CD8-positive, alpha-beta memory T cell (primary cell): ENCODE measurements at places on chromosomes 12 and 14.
A peak's percentile ranks its signal among the peaks of the same experiment; 100 is the strongest.

GRCh38 chr12:9760699-9761418 lies at the start of gene CD69:
Gene CD69 (minus strand): TSS chr12:9760901. CDS start chr12:9760820, 81 bp downstream.
- DNase-seq, result peak; percentile 75
- peak within 1 kb of the TSS; percentile 96 for H3K27ac ChIP-seq
- no peaks in the 10 kb centered on the region for H3K27me3 ChIP-seq
- H3K4me3 ChIP-seq, result peak within 1 kb of the TSS; percentile 68
- peaks cover 49% of the 10 kb centered on the region for H3K4me1 ChIP-seq

DNA sequence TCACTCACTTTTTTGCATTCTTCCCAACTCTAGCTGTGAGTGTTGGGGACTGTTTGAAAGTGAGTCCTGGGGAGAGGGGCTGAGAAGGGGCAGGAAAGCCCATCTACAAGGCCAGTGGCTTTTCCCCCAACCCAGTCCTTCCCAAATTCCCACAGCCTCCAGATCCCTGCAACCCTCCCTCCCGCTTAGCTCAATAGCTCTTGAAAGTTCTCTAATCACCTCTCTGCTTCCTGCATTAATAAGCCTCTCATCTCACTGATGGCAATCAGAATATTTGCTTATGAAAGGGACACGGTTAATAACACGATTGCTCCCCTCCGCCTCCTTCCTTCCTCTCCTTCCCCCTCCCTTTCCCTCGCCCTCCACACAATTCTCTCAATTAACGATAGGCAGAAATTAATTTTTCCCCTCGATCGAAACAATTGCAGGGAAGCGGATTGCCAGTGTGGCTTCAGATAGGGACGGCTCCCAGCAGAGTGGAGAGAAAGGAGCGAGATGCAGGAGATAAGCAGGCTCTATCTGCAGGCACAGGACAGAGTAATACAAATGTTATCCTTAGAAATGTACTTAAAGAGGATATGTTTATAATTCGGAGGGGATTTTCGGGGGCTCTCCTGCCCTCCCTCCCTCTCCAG lies 15.1 kb upstream of the GPATCH2L start:
- no peaks in the 10 kb centered on the region for H3K36me3 ChIP-seq
- DNase-seq, result no peak
- no peak overlapping the region for H3K4me3 ChIP-seq
- H3K27me3 ChIP-seq, result peaks cover 33% of the 10 kb centered on the region
- H3K4me1 ChIP-seq, result no peaks in the 10 kb centered on the region
- no peak overlapping the region for H3K27ac ChIP-seq

DNA sequence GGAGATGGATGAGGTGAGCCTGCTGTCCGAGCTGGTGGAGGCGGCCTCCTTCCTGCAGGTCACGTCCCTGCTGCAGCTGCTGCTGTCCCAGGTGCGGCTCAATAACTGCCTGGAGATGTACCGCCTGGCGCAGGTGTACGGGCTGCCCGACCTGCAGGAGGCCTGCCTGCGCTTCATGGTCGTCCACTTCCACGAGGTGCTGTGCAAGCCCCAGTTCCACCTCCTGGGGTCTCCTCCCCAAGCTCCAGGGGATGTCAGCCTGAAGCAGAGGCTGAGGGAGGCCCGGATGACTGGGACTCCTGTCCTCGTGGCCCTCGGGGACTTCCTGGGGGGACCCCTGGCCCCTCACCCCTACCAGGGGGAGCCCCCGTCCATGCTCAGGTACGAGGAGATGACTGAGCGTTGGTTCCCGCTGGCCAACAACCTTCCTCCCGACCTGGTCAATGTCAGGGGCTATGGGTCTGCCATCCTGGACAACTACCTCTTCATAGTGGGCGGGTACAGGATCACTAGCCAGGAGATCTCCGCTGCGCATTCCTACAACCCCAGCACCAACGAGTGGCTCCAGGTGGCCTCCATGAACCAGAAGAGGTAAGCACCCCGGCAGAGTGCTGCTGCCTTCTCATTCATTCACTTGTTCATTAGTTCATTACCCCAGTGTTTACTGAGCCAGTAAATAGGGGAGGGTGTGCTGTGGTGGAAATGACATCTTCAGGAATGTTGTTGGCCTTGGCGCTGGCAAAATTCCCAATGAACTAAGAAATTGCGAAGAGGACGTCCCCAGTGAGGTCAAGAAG lies 774 bp upstream of the MANSC4 start:
- peak; percentile 56 for DNase-seq
- H3K4me1 ChIP-seq, result peaks cover 27% of the 10 kb centered on the region
- H3K4me3 ChIP-seq, result peak overlapping the region; percentile 83
- H3K27ac ChIP-seq, result peak overlapping the region; percentile 65
- no peaks in the 10 kb centered on the region for H3K36me3 ChIP-seq

GRCh38 chr14:99055816-99056215 lies 216.2 kb downstream of the BCL11B start:
- no peak overlapping the region for H3K27ac ChIP-seq
- DNase-seq, result peak; percentile 87
- H3K27me3 ChIP-seq, result no peaks in the 10 kb centered on the region
- H3K36me3 ChIP-seq, result no peaks in the 10 kb centered on the region

GRCh38 chr12:28191051-28192048 lies 1.1 kb downstream of the CCDC91 start:
- peak; percentile 46 for DNase-seq
- no peaks in the 10 kb centered on the region for H3K27me3 ChIP-seq
- no peaks in the 10 kb centered on the region for H3K36me3 ChIP-seq
- peaks cover 30% of the 10 kb centered on the region for H3K4me1 ChIP-seq
- peak overlapping the region; percentile 97 for H3K27ac ChIP-seq

DNA sequence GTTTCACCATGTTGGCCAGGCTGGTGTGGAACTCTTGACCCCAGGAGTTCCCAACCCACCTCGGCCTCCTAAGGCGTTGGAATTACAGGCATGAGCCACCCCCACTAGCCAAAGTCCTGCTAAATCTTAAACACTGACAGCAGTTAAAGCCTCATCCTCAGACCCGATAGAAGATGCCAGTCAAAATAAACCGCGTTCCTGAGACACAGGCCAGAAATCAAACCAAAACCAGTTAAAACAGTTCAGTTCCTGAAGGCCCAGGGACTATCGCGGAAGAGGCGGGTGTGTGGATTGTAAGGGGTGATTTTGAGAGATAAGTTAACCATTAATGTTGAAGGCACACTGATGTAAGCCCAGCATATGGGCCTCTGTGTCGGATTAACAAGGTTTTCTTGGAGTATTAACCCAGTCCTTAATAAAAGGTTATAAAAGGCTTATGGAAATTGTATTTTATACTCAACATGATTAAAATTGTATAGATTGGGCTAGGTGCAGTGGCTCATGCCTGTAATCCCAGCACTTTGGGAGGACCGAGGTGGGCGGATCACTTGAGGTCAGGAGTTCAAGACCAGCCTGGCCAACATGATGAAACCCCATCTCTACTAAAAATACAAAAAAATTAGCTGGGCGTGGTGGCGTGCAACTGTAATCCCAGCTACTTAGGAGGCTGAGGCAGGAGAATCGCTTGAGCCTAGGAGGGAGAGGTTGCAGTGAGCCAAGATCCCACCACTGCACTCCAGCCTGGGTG lies 18.7 kb upstream of the CDCA4 start:
- H3K4me3 ChIP-seq, result no peak overlapping the region
- H3K27me3 ChIP-seq, result peaks cover 1% of the 10 kb centered on the region
- H3K4me1 ChIP-seq, result no peaks in the 10 kb centered on the region
- no peak for DNase-seq
- H3K27ac ChIP-seq, result no peak overlapping the region
- no peaks in the 10 kb centered on the region for H3K36me3 ChIP-seq

DNA sequence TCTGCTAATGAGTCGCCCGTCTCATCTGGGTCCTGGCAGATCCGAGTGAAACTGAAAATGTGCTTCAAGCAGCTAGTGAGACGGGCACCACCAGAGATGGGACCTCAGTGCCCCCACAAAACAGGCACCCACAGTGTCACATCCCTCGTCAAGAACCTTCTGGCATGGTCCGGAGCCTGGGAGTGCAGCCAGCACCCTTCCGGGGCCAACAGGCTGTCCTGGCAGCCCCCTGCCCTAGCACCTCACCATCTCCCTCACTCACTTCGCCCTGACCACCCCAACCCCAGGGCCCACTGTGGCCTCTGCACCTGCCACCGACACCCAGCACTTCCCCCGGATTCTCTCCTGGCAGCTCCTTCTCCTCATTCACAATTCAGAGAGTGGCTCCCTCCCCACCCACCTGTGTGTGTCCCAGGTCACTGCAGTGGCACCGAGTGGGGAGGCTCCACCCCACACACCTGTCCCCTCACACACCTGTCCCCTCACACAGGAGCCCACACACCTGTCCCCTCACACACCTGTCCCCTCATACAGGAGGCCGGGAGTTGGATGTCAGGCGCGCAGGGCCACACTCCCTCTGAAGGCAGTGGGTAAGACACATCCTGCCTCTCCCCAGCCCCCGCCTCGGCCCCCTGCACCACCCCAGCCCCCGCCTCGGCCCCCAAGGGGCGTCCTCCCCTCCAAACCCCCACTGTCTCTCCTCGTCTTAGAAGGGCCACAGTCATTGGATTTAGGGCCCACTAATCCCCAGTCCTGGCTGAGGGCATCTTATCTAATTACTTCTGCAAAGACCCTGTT lies 7.9 kb downstream of the GALNT9 start:
- no peaks in the 10 kb centered on the region for H3K36me3 ChIP-seq
- H3K27ac ChIP-seq, result no peak overlapping the region
- no peaks in the 10 kb centered on the region for H3K27me3 ChIP-seq
- no peak for DNase-seq

DNA sequence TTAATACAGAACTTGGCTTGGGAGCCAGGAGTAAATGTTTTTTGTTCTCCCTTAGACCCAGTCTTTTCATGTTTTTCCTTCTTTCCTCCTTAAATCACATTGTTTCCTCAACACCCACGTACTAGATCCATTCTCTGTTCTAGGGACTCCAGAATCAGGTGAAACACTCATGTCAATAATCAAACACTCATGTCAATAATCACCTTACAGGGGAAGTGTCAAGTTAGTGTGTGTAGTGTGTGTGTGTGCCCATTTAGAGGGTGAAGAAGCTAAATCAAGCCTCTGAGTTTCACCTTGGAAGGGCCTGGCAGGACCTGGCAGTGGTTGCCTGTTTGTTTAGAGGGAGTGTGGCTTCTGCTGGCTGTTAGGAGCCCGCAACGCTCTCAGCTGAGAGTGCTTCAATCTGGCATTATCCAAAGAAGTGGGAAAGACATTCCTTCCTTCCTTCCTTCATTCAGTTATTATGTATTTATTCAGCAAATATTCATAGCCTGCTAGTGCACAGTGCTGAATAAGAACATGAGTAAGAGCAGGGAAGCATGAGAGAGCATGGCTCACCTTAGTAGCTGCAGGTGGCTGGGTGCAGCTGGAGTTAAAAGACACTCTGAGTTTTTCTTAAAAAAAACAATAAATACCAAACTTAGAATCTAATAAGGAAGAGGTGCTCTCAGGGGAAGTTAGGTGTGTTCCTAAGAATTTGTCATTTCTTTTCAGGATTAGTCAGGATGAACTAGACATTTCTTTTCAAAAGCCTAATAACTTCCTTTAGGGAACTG lies 17.6 kb upstream of the EID3 start:
- peaks cover 30% of the 10 kb centered on the region for H3K4me1 ChIP-seq
- H3K27ac ChIP-seq, result peak overlapping the region; percentile 89
- no peaks in the 10 kb centered on the region for H3K27me3 ChIP-seq

GRCh38 chr12:102009796-102010195 lies 52.0 kb downstream of the WASHC3 start:
- no peak for DNase-seq
- no peak overlapping the region for H3K4me3 ChIP-seq
- no peaks in the 10 kb centered on the region for H3K36me3 ChIP-seq
- H3K4me1 ChIP-seq, result no peaks in the 10 kb centered on the region
- no peak overlapping the region for H3K27ac ChIP-seq

GRCh38 chr14:81669308-81669707 lies 135.7 kb upstream of the SEL1L start:
- no peak overlapping the region for H3K27ac ChIP-seq
- H3K4me3 ChIP-seq, result no peak overlapping the region
- no peaks in the 10 kb centered on the region for H3K27me3 ChIP-seq

GRCh38 chr14:103139132-103140025 lies 16.1 kb downstream of the TNFAIP2 start:
- no peak overlapping the region for H3K27ac ChIP-seq
- H3K27me3 ChIP-seq, result peaks cover 3% of the 10 kb centered on the region
- H3K4me1 ChIP-seq, result no peaks in the 10 kb centered on the region
- H3K4me3 ChIP-seq, result no peak overlapping the region
- DNase-seq, result no peak

DNA sequence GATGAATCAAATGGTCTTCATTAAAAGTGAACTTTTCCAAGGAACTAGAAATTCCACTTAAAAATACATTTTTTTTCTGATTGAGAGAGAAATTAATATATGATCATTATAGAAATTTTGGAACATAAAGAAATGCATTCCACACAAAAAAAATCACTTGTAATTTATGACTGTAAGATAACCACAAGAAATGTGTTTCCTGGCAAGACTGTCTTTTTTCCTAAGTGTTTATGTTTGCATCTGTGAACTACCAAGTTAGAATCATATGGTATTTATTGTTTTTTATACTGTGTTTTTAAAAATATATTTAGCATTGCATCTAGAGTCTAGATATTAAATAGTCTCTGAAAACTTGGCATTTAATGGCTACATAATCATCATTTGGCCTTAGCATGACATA lies 726.8 kb downstream of the BCL11B start:
- no peaks in the 10 kb centered on the region for H3K27me3 ChIP-seq
- no peak overlapping the region for H3K27ac ChIP-seq
- no peaks in the 10 kb centered on the region for H3K36me3 ChIP-seq
- H3K4me3 ChIP-seq, result no peak overlapping the region
- no peaks in the 10 kb centered on the region for H3K4me1 ChIP-seq
- DNase-seq, result no peak

- H3K4me1 ChIP-seq, result no peaks in the 10 kb centered on the region
- H3K4me3 ChIP-seq, result no peak overlapping the region
- DNase-seq, result no peak
- no peaks in the 10 kb centered on the region for H3K27me3 ChIP-seq
- no peak overlapping the region for H3K27ac ChIP-seq
Observed at GRCh38 chr14:80059041-80059440, 152.3 kb downstream of the DIO2 start.

DNA sequence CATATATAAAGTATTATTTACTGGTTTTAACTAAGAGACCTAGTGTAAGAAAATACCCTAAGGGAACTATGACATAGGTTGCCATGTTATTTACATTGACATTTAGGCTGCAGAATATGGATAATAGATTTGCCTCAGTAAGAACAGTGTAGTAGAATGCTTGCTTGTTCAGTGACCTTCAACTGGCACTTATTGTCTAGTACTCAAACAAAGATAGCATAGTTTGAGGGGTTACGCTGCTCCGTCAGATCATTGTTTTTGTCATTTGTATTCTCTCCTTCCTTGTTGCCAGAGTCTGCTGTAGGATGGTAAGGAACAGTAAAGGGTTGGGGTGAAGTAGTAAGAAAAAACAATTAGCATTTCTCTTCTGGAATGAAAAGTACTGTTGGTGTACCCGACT lies 33.2 kb downstream of the TOGARAM1 start:
- H3K4me1 ChIP-seq, result no peaks in the 10 kb centered on the region
- no peak for DNase-seq
- no peaks in the 10 kb centered on the region for H3K27me3 ChIP-seq
- H3K36me3 ChIP-seq, result no peaks in the 10 kb centered on the region
- H3K27ac ChIP-seq, result no peak overlapping the region
- H3K4me3 ChIP-seq, result no peak overlapping the region

- no peaks in the 10 kb centered on the region for H3K36me3 ChIP-seq
- H3K27me3 ChIP-seq, result no peaks in the 10 kb centered on the region
- no peak overlapping the region for H3K4me3 ChIP-seq
- no peak for DNase-seq
- H3K27ac ChIP-seq, result no peak overlapping the region
Observed at GRCh38 chr14:96091149-96091693, 52.1 kb downstream of the C14orf132 start.
